ENCODE measurements at places on chromosomes 1 and 21.

GRCh38 chr1:69511426-69512192 is 56.1 kb upstream of the LRRC7 start:
- DNase-seq: peak; percentile 77

DNA sequence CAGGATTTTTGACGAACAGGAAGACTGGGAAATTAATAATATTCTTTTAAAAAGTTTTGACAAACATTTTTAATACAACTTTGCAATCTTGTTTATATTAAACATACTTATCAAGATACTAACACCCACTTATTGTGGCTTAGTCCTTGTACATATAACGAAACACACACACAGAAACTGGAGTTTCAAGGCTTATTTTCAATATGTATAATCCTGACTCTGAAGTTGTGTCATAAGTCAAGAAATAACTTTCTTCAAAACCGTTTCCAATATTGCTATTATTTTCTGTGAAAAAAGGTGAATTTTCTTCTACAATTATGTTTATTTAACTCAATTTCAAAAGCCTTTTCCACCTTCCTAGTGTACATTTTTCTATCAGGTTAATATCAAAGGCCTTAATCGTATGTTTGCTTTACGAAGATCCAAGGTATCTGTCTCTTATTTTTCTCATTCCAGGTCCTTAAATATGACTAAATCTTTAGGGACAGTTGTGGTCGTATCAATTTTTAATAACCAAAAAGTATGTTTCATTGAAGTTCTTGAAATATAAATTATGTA is 1.8 kb downstream of the CDKN2C start:
- no peak for DNase-seq

- DNase-seq: no peak
Measured at GRCh38 chr1:54317084-54317483, 89.1 kb downstream of the SSBP3 start.

GRCh38 chr1:204319462-204319861 is 40.3 kb downstream of the PLEKHA6 start:
- peak; percentile 73 for DNase-seq

Measured in fibroblast of upper back skin (primary cell).